ENCODE measurements at places on chromosomes 12 and 14.

DNA sequence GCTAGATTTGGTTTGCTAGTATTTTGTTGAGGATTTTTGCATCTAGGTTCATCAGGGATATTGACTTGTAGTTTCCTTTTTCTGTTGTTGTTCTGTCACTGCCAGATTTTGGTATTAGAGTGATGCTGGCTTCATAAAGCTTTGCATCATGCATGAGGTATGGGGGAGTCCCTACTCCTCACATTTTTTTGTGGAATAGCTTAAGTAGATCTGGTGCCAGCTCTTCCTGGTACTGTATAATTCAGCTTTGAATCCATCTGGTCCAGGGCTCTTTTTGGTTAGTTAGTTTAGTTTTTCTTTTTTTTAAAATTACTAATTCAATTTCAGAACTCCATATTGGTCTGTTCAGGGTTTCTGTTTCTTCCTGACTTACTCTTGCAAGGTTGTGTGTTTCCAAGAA is 59.4 kb downstream of the LRRIQ1 start:
- DNase-seq, result no peak

DNA sequence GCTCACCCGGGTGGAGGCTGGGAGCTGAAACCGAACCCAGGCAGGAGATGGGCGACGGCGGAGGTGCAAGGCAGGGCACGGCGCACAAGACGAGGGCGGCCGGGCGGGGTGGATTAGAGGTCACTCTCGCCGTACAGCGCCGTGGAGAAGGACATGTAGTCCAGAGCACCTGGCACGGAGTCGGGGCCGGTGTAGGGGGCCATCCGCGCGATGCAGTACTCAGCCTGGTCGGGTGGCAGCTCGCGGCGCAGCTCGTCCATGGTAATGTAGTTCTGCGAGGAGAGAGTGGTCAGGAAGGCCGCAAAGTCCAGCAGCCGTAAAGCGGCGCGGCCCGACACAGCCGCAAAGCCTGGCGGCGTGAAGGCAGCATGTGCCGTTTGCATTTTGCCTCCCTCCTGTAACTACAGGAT is 81.9 kb upstream of the ZFP36L1 start:
- no peak for DNase-seq

DNA sequence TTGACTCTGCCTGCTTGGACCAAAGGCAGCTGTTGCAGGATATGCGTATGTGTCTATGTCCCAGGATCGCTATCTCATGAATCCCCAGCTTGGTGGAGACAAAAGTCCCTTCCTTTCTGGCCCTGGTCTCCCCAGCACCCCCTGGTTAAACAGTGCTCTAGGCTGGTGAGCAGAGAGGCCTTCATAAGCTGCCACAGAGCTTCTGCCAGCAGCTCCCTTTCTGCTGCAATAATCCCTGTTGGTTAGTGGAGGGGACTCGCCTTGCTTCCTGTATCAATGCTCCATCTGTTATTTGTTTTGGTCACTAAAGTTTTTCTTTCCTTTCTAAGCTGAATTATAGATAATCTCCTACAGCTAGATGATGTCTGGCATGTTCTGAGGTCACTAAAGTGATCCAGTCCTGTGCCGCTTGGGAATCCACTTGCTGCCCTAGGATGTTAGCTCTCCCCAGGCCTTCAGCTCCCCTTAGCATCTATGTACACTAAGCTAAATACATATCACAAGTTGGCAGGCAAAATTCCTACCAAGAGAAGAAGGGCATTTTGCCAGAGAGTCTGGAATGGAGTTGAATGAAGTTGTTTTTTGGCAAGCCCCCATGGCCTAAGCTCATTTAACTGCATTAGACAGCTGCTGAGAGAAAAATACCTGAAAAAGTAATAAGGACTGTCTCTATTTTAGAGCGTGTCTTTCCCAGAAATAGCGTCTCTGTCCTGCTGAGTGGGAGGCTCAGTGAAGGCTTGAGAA is 47.8 kb downstream of the RDH12 start:
- DNase-seq, result no peak

GRCh38 chr12:96343347-96343954 is 56.8 kb downstream of the CDK17 start:
- DNase-seq, result no peak

DNA sequence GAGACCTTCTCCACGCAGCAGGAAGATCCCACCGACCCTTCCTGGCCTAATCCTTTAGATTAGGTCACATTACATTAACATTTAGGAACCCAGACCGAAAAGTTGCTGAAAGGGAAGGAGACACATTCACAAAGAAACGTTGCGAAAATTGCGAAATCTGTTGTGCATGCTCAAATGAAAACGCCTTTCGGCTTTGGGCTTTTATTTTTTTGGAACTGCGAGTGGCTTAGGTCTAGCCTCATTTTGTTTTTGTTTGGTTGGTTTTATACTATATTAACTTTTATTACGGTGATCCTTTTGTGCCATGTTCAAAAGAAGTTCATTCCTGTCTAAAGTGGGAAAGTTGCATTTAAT is 1.5 kb downstream of the MYF6 start:
- no peak for DNase-seq

DNA sequence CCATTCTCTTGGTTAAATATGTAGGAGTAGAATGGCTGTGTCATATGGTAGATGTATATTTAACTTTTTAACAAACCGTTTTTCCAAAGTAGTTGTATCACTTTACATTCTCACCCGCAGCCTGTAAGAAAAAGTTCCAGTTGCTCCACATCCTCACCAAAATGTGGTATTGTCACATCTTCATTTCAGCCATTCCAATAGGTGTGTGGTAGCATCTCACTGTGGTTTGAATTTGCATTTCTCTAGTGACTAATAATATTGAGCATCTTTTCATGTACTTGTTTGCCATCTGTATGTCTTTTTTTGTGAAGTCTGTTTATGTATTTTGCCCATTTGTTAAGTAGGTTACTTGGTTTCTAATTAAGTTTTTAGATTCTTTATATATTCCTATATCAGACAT is 78.6 kb downstream of the TBK1 start:
- no peak for DNase-seq

DNA sequence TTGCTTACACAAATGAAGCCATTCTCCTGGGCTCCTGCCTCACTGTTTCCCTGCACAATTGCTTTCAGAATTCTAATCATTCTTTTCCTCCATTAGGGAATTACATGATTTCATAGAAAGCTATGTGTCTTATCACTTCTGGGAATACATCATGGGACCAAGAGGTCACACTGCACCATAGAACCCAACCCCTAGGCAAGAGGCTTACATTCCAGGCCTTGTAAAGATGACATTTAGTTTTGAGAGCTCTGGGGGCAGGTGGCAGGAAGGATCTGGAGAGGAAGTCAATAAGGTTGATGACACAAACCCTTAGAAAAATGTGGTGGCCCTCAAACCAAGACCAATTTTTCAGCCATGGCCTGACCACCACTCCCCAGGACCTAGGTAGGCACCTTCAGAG is 57.1 kb downstream of the NUAK1 start:
- no peak for DNase-seq

GRCh38 chr12:106282457-106283097 is 20.0 kb upstream of the TCP11L2 start:
- no peak for DNase-seq

DNA sequence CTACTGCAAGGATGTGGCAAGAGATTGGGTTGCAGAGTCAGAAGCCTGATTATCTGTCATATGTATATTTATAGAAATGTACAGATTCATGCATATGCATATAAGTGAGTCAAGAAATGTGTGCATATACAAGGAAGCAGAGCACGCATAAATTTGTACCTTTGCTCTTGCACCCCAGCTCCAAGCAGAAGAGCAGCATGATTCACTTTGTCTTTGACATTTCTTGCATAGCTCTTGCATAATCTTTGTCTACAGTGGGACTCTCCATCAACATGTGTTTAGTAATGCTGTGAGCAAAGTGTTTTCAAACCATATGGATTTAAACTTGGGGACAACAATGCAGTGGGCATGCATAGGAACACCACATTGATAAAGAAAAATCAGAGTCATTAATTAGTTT is 330.7 kb upstream of the DCN start:
- DNase-seq, result no peak

- no peak for DNase-seq
Observed at GRCh38 chr12:46921764-46922133, 96.0 kb upstream of the SLC38A4 start.

DNA sequence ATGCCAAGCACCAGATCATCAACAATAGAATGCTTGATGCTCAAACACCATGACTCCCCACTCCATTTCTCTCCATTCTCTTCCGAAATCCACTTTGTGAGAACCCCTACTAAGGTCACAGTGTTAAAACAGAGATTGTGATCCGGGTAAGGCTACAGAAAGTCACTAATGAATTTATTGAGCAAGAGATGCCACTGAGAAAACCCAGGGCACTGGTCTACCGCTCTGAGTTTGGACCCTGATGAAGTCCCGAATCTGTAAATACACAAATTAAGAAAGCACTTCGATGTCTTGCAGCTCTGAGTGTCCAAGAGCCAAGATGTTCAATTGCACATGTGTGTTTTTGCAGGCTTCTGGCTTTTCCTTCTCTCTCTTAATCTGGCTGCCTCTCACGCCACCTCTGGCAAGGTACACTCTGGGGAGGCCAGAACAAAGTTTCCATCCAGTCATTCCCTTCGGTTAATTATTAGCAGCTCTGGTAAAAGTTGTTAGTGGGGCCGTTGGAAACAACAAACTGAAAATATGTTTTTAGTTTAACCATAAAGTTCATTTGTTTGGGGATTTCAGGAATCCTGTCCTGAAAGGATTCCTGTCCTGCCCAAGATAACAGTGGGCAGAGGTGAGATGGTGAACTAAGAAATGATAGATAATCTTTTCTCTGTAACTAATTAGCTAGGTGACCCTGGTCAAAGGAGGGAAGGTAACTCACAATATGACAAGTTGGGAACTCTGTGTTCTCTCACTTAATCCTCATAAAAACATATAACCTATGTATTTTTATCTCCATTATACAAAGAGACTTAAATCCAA is 75.4 kb downstream of the BTG1 start:
- no peak for DNase-seq

- DNase-seq, result no peak
Observed at GRCh38 chr12:89671469-89671868, 37.2 kb downstream of the ATP2B1 start.

GRCh38 chr14:65001723-65002122 is 15.0 kb downstream of the FNTB start:
- no peak for DNase-seq

DNA sequence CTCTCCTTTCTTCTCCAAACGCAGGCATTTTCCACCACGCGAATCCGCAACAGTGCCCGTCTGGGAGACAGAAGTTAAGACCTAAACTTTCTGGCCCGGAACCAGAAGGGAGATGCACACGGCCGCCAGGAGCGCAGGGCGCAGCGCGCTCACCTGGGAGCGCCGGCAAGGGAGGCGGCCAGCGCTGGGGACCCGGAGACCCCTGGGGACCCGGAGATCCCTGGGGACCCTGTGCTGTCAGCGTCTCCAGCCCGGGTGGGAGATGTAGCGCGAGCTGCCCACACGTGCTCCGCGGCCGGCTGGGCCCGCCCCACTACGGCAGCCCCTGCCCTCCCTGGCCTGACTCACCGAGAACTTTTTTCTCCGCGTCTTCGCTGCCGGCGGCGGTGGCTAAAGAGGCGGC is 620 bp downstream of the YBX3 start:
- DNase-seq, result peak; percentile 12

DNA sequence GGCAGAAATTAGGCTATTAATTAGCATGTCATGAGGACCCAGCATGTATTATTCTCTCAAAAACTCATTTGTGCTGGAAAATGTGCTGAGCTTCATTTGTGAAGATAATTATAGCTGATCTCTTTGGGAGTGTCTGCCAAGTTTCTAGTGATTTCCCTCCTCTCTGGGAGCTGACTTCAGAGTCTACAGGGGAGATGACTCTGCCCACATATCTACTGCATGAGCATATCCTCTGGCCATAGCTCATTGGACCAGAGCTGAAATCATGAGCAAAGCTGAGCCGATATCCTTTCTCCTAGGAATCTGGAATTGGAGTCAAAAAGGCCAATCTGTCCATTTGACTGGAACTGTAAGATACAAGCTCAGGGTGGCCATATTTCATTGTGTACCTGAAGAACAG is 5.9 kb downstream of the CCDC198 start:
- no peak for DNase-seq

DNA sequence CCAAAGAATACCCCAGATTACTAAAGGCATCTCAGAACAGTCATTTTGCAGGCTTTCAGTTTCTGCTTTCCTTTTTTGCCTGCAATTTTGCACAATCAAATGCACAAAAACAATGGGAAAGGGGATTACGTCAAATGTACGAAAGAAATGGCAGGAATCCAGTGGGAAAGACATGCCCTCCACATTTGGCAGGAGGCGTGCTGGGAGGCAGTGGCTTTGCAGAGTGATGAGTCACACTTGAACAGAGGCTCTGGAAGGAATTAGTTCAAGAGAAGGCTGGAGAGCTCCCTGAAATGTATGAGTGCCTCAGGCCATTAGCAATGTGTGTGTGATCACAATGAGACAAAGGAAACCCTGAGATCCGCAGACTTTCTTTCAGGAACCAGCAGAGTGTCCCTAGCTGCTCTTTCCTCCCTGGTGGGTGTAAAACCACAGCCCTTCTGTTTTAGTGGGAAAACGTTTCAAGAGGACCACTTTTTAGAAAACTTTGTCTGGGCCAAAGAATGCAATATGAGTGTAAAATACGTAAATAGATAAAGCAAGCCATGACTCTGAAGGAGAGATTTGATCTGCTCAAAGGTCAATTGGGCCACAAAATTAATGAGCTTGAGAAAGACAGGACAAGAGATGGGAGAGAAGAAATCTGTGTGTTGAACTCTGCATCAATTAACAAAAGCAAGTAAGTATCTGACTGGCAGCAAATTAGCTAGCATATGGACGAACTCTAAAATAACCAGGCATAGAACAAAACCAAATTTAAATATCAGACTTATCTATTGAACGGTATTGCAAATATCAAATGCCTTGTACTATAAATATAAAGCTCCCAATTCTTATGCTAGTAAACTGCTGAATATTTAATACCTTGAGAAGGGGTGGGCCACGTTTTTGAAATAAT is 155.4 kb upstream of the PDE3A start:
- peak; percentile 53 for DNase-seq

DNA sequence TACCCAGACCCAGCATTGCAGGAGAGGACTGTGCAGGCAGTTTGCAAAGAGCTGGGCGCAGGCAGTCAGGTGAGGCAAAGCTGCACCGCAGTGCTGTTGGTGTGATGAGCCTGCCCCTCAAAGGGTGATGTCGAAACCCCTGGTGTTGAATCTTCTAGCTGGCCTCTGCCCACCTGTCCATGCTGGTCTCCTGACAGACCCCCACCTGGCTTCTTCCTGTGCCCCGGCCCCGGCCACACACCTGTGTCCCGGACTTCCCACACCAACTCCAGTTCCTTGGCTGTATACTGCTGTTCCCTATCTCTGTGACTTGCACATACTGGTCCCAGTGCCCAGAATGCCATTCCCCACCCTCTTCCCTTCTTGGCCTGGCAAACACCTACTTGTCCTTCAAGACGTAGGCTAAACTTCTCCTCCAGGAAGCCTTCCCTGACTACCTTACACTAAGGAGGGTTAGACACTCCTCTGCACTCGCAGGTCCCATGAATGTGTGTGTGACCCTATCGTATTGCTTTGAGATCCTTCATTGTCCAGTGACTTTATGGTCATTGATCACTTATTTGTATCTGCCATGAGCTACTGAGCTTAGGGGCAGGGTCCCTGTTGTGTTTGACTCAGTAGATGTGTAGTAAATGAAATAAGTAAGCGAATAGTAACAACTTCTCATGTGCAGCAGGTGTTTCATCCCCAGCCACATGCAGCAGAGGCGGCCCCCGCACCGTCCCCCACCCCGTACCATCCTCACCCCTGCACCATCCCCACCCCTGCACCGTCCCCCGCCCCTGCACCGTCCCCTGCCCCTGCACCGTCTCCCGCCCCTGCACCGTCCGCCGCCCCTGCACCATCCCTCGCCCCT is 37.4 kb downstream of the ESRRB start:
- DNase-seq, result no peak
